NCI-H1930 (cell line): ENCODE measurements at places on chromosomes 5 and 9.

GRCh38 chr9:72459308-72459707 lies 62.1 kb upstream of the TMC1 start:
- DNase-seq = no peak

DNA sequence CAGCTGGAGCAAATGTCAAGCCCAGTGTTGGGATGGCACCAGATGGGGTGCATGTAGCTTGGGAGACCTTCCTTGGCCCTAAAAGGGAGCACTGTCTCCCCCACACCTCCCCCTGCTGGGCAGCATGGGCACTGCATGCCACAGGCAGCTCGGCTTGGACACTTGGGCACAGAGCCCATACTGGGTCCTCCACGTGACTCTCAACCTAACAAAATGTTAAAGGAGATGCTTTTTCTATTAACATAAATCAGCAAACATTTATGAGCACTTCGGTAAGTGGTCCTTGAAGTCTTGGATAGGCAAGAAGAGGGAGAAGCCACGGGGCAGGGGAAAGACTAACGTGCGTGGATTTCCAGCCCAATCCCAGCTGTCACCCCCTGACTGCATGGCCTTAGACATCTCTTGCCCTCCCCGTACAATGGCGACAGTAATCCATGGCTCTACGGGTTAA lies 23.9 kb upstream of the MAPK9 start:
- no peak for DNase-seq

GRCh38 chr9:96241391-96241809 lies 60.6 kb downstream of the HSD17B3 start:
- no peak for DNase-seq

GRCh38 chr5:76944638-76945037 lies 8.2 kb upstream of the CRHBP start:
- no peak for DNase-seq

DNA sequence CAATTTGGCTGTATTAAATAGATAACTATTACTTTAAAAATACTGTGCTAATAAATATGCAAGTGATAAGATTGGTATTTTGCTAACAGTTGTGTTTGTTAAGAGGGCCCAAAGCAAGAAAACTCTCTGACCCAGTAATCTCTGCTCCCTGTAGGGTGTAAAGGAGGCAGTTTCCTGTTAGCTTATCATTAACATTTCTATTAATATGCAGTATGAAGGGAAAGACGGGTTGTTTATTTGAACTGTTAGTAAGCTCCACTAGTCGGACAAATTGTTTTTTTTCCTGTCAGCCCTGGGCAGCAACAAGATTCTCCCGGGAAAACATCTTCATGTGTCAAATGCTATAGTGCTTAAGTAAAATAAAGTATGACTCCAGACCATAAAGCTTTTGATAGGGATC lies 35.6 kb downstream of the ERP44 start:
- no peak for DNase-seq

GRCh38 chr9:2742214-2742613 lies 24.9 kb downstream of the KCNV2 start:
- DNase-seq = no peak

DNA sequence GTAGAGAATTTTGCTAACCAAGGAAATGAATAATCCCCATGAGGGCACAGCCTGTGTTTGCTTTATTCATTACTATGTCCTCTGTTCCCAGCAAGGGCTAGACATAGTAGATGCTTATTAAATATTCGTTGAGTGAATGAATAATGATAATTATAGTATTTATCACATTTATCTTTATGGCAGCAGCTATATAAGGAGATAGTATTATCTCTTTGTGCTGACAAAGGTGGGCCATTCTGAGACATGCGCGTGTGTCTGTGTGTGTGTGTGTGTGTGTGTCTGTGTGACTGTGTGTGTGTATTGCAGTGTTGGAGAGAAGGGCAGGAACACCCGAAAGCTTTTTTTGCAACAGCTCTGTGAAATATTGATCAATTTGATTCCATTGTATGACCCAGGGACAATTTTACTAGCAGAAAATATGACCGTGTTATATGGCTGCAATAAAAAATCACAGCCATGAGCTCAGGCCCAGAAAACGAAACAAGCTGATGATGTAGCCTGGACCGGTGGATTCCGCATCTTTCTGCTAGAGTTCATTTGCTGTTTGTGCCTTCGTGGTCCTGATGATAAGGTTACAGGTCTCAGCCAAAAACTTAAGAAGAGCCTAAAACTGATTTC lies 39.8 kb downstream of the ZNF618 start:
- DNase-seq = no peak

DNA sequence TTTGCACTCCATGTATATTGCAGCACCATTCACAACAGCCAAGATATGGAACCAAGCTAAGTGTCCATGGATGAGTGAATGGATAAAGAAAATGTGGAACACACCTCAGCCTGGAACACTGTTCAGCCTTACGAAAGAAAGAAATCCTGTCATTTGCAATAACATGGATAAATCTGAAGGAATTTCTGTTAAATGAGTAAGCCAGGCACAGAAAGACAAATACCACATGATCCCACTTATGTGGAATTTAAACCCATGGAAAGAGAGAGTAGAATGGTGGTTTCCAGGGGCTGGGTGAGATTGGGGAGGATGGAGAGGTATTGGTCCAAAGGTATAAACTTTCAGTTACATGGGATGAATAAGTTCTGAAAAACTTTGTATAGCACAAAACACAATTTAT lies 228.9 kb upstream of the CD180 start:
- no peak for DNase-seq

DNA sequence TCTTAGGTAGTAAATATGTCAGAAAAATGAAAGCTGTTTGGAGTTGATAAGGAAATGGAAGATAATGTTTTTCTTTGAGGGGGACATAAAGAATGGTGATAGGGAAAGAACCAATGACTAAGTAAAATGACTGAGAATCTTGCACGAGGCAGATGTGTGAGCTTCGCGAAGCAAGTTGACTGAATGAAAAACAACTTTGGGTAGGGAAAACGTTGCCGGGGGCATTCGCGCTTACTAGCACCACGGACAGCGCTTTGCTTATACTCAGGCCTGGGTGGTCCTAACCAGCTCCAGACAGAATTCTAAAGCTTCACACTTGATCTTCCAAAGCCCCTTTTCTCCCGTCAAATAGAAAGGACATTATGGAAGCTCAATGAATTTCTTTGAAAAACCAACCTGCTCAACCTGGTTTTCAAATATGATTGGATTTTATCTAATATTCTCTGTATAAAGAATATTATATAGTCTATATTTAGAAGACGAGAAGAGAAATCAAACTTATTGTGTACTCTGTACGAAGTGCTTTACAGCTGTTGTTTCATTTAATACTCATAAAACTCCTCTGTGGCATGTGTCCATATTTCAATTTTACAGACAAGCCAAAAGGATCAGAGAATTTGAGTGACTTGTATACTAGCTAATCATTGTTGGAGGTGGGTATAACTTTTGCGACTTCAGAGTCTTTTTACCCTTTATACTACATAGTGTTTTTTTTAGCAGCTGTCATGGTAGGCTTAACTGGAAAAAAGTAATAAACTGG lies 1.9 kb upstream of the CDKN2B start:
- DNase-seq = no peak

- no peak for DNase-seq
These were observed 128.5 kb downstream of the RGS3 start for GRCh38 chr9:113591899-113592625.

DNA sequence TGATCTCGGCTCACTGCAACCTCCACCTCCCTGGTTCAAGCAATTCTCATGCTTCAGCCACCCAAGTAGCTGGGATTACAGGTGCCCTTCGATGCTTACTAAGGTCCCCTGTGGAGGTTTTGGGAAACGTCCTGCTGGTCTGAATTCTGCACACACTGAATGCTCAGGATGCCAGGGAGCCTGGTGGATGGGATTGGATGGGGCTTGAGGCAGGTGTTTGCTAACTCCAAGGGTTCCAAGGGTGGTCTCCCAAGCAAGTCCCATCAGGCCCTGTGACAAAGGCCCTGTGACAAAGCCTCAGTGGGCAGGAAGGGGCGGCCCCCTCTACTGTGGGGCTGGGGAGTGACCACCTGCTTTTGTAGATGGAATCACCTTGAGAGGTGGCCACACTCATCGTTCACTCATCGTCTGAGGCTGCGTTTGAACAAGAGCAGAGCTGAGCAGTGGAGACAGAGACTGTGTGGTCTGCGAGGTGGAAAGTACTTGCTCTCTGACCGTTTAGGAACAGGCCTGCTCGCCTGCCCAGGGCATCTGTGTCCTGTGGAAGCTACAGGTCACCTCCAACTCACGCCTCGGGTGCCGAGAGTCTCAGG lies 40.2 kb downstream of the MRPL36 start:
- DNase-seq = no peak

DNA sequence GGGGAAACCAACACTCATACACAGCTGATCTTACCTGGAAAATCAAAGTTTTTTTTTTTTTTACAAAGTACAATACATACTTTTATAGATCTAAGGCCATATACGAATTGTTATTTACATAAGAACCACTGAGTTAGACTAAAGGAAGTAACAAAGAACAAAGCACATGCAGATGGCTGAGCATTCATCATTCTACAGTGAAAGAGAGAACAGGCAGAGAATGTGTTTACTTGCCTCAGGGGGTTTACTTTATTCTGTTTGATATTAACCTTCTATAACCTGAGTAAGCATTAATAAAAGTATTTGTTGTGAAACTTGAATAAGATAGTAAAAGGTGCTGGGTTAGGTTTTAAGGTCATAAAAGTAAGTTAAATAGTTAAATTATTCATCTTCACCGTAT lies 54.7 kb downstream of the SLC38A9 start:
- no peak for DNase-seq

DNA sequence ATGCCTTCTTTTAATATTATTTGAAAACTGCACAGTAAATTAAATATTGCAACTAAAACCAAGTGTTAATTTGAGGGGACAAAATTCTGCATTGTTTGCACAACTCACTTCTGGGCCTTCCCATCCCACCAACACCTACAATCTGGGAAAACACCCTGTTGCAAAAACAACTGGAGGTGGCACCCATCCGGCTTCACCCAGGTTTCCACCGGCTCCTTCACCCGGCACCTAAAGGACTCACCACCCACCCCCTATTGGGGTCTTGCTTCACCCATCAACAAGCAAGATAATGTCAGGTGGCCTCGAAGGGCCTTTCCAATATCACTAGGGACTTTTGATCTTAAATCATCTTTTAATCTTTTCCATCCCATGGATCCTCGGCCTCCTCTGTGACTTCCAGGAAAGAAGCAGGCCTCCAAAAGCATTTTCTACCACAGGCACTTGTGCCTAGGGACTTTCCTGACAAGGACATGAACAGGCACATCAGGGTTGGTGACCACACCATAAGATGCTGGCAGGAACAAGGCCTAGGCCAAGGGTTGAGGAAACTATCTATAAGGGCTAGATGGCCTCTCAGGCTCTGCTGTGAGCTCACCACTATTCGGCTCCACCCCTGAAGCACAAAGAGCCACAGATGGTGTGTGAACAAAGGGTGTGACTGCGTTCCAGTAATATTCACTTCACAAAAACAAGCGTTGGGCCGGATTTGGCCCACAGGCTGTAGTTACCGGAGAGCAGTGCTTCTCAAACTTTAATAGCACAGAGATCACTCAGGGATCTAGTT lies 205.1 kb downstream of the AUH start:
- DNase-seq = no peak

DNA sequence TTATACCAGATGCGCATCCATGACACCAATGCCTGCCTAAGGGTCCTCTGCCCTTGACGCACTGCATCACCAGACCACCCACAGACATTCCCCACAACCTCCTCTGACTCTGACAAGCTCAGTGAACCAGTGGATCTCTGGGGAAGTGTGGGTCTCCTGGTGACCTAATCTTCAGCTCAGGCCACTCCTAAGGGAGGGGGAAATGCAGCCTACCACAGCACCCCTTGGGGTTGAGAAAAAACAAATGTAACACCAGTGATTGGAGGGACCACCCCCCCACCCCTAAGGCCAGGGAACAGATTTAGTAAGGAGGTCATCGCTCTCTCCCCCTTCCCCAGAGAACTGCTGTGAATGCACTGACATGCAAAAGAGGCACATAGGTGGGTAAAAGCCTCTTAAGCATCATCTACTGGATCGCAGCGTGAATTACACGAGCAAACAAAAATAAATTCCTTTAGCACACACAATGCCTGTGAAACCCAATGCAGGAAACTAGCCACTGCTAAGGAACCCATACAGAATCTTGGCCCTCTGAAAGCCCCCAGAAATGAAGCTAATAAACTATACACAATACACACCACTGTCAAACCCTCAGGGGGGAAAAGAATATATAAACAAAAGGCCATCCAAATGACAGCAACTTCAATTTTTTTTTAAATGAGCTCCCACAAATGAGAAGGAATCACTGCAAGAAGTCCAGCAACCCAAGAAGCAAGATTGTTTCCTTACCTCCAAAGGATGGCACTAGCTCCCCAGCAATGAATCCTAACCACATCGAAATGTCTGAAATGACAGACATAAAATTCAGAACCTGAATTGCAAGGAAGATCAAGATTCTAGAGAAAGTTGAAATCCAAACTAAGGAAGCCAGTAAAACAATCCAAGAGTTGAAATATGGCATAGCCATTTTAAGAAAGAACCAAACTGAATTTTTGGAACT lies 513.7 kb upstream of the PTGER4 start:
- no peak for DNase-seq

DNA sequence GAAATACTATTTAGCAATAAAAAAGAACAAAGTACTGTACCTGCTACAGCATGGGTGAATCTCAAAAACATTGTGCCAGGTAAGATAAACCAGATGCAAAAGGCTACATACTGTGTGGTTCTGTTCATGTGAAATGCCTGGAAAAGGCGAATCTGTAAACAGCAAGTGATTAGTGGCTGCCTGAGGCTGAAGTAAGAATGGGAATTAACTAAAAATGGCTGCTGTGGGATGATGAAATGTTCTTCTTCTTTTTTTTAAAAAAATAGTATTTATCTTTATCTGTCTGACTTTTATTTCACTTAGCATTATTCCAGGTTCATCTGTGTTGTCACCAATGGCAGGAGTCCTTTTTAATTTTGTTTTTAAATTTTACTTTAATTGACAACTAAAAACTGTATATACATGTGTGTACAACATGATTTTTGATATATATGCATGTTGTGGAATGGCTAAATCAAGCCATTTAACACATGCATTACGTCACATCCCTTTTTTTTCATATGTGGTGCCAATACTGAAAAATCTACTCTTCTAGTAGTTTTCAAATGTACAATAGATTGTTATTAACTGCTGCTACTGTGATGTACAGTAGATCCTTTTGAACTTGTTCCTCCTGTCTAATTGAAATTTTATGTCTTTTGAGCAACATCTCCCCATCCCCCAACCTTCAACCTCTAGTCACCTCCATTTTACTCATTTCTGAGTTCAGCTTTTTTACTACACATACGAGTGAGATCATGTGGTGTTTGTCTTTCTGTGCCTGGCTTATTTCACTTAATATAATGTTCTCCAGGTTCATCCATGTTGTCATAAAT lies 62.9 kb upstream of the TNFAIP8 start:
- no peak for DNase-seq

- no peak for DNase-seq
These were observed 707.1 kb downstream of the PTPRD start for GRCh38 chr9:9905736-9906135.

- DNase-seq = no peak
These were observed 2.9 kb downstream of the SLC6A18 start for GRCh38 chr5:1228120-1228519.

DNA sequence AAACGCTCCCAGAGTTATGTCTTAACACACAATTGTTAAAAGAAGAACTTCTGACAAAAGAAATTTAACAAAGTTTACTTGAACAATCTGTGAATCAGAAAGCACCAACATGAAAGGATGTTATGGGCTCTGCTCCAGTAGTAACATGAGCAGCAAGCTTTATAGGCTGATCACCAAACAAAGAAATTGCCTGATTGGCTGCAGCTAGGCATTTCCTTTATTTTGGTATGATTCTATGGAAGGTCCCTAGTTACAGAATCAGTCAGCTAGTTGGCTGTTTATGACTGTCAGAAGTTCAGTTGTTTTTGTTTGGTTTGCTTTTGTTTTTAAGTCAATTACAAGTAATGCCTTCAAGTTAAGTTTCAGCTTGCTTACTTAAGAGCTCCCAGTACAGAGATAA lies 102.4 kb upstream of the SMC2 start:
- no peak for DNase-seq
